ENCODE measurements at places on chromosomes 12 and 14.

DNA sequence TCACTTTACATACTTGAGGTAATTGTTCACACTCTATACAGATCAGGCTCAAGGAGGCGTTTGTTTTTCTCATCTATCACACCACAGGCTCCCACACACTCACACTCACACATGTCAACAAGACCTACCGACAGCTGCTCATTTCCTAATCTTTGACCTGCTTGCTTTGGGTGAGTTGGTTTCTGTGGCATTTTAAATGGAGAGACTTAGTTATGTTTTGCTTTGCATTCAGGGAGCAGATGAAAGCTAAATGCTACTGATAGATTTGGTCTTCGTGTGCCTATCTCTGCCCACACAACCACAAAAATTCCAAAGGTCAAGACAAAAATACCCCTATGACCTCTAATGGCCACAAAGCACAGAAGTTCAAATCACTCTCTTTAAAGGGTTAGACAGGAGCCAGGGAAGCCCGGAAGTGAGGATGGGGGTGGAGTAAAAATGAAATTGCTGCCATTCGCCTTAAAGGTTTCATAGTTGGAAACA is 203.5 kb upstream of the G2E3 start:
- no peak for DNase-seq

GRCh38 chr14:72844524-72844923 is 49.4 kb downstream of the DPF3 start:
- no peak for DNase-seq

DNA sequence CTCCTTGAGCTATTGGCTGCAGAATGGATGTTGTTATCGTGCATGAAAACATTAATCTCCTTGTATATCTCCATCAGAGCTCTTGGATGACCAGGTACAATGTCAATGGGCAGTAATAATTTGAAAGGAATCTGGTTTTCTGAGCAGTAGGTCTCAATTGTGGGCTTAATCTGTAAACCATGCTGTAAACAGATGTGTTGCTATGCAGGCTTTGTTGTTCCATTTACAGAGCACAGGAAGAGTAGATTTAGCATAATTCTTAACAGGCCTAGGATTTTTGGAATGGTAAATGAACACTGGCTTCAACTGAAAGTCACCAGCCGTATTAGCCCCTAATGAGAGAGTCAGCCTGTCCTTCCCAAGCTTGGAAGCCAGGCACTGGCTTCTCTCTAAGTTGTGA is 50.4 kb downstream of the ATG14 start:
- no peak for DNase-seq

GRCh38 chr14:87457720-87458119 is 535.3 kb downstream of the GALC start:
- DNase-seq: peak; percentile 11

- DNase-seq: no peak
Measured at GRCh38 chr14:99522934-99523703, 41.9 kb downstream of the CCNK start.

GRCh38 chr14:102733326-102733725 is 43.9 kb upstream of the TRAF3 start:
- DNase-seq: no peak

DNA sequence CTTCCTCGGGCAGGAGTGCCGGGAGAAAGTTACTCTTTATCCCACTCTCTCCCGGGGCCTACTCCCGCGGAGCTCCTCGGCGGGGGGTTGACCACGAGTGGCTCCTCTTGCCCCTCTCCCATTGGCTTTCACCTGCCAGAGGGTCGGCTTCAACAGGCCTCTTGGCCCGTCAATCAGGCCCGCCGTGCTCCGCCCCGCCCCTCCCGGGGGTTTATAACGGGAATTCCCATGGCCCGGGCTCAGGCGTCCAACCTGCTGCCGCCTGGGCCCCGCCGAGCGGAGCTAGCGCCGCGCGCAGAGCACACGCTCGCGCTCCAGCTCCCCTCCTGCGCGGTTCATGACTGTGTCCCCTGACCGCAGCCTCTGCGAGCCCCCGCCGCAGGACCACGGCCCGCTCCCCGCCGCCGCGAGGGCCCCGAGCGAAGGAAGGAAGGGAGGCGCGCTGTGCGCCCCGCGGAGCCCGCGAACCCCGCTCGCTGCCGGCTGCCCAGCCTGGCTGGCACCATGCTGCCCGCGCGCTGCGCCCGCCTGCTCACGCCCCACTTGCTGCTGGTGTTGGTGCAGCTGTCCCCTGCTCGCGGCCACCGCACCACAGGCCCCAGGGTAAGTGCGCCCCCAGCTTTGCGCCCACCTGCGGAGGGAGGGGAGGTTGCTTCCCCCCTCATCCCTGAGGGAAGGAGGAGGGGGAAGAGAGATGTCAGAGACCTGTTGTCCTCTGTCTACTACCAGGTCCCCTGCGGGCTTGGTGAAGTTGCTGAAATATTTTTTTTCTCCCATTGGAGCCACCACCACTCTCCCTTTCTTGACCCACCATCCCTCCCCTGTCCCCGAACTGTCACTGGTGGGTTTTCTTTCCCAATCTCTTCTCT is at the start of gene SMOC1:
TSS of gene SMOC1 (plus strand) at position 242 of the 869 bp plus-strand sequence. CDS start at position 505, 263 bp downstream.
- DNase-seq: no peak

DNA sequence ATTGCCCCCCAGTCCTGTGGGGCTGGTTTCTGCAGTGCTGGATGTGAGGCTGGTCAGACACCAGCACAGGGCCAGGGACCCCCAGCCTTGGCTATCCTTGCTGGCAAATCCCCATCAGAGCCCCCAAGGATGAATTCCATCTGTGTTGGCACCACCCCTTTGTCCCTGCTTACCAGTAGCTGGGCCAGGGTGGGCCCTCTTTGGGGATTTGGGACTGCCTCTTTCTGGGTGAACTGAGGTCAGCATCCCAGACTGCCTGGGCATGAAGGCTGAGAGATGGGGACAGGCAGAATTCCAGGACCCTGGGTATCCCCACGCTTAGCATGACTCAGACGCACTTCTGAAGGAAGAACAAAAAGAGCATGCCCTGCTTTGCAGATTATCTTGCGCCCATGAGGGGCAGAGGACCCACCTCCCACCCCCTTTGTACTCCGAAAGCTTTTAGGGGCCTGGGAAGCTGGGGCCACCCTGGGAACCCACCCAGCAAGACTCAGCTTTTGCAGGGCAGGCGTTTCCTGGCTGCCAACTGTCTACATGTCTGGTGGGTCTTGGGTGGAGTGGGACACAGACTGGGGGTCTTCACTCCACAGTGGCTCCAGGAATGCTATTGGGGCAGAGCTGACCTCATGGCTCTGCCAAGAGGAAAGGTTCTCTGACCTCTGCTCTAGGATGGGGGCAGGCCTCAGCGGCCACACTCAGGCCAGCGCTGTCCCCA is 26.8 kb downstream of the RFLNA start:
- no peak for DNase-seq

GRCh38 chr12:101862245-101862644 is 15.1 kb upstream of the DRAM1 start:
- DNase-seq: no peak

DNA sequence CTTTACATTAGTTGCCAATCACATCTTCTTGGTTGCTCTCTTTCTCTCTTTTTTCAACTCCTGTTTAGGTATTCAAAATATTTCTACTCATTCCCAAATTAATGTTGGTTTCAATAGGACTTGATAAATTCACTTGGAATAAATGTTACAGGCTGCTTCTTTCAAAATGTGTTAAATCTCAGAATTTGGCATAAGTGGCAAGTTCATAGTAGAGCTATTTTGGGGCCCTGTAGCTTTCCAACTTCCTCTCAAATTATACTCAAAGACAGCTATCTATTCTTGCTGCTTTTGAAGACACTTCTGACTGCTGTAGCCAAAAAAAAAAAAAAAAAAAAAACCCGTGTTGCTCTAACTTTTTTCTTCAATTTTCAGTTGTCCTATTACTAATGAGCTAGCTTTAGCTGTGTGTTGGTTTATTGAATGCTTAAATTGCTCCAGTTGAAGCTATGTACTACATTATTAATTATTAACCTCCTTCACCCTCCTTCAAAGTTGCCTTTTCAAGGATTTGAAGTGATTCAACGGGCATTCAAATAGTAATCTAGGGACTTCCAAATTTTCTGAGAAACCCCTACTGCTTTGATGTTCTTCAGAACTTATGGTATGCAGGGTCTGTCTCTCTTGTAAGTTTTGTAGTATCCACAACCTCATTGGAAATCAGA is 554.6 kb upstream of the FLRT2 start:
- no peak for DNase-seq

GRCh38 chr14:92747701-92748258 is 647 bp downstream of the LGMN start:
- DNase-seq: no peak

- DNase-seq: no peak
Measured at GRCh38 chr14:103070971-103071542, 13.0 kb upstream of the LBHD2 start.

GRCh38 chr14:99006276-99006675 is 265.7 kb downstream of the BCL11B start:
- DNase-seq: no peak

- DNase-seq: no peak
Measured at GRCh38 chr14:69924201-69924600, 45.0 kb downstream of the SMOC1 start.

- peak; percentile 24 for DNase-seq
Measured at GRCh38 chr12:53208877-53209463, 1.9 kb upstream of the ITGB7 start.

- DNase-seq: no peak
Measured at GRCh38 chr12:93594766-93595311, 22.4 kb downstream of the SOCS2 start.

DNA sequence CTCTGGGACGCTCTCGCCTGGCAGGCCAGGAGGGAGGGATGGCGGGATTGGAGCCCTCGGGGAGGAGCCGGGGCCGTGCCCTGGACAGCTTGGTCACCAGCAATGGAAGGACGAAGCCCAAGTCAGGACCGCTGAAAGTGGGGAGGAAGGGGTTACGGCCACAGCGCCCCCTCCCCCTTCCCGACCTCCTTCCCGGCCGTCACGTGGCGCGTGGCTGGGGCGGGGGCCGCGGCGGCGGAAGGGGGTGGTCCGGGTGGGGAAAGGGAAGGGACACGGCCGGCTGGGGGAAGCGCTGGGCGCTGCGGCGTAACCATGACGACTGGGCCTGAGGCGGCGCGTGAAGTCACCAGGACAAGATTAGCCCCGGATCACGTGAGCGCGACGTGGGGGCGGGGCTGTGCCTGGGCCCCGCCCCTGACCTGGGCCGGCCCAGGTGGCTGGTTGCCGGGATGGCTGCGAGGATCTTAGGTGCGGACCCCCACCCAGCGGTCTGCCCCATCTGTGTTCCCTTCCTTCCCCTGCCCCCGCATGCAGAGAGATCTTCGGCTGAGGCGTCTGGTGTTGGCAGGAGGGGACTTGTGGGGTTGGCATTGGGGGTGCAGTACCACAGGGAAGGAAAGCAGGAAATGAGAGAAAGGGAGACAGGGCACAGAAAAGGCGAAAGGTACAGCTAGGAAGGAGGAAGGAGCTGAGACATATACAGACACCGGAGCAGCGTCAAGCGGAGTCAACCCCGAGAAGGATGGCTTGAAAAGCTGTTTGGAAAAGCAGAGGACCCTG is 6.2 kb downstream of the MAP3K12 start:
- no peak for DNase-seq

- DNase-seq: no peak
Measured at GRCh38 chr12:132326646-132327045, 2.7 kb downstream of the GALNT9 start.

DNA sequence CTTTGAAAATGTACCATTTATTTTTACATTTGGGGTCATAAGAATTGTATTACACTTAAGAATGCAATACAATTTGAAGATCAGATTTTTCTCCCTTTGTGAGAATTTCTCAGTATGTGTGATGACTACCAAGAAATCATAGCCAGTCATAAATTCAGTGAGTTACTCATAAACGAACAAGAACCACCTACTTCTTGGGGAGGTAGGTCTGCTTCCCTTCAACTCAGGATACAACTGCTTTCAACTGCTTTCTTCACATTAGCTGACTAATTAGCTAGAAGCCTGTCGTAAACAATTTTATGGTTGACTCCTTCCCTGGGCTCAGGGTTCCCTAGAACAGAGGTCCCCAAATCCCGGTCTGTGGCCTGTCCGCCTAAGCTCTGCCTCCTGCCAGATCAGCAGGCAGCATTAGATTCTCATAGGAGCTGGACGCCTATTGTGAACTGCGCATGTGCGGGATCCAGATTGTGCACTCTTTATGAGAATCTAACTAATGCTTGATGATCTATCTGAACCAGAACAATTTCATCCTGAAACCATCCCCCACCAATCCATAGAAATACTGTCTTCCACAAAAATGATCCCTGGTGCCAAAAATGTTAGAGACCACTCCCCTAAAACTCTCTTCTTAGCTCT is 3.7 kb downstream of the ANG start:
- no peak for DNase-seq

DNA sequence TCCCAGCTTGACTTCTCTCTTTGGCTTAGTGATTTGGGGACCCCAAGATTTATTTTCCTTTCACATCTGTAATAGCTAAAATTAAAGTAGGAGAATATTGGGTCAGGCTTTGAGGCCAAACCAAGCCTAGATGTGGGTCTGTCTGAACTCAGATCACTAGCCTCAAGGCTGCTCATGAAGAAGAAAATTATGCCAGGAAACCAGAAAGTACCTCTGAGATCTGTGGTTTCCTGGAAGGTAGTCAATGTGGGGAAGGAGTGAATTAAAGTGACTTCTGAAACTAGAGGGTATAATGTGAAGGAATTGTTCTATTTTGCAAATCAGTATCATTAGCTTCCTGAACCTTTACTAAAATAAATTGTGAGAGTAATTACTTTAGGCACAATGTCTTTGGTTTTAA is 13.4 kb upstream of the CLEC12A start:
- no peak for DNase-seq

DNA sequence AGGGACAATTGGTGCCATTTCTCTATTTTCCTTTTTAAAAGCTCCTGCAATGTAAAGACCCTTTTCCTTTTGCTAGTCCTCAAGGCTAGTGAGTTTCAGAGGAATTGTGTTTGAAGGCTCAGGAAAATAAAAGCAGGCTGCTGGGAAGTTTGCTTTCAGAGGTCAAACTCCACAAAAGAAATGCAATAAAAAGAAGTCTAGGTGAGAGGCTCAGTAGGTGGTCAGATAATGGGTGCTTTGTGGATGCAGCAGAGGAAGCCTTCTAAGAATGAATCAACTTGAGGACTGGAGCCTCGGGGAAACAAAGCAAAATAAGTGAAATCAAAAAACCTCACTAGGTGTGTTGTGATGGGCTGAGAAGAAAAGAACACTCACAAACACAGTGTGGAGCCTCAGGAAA is 10.3 kb downstream of the CCDC175 start:
- no peak for DNase-seq

- DNase-seq: no peak
Measured at GRCh38 chr12:52659395-52659794, 7.4 kb upstream of the KRT2 start.

- DNase-seq: no peak
Measured at GRCh38 chr14:80772504-80772903, 169.0 kb downstream of the CEP128 start.

GRCh38 chr12:44875954-44876543 is at the start of gene NELL2:
Gene NELL2 (minus strand): TSS chr12:44876315. CDS start chr12:44875869, 446 bp downstream.
- no peak for DNase-seq

DNA sequence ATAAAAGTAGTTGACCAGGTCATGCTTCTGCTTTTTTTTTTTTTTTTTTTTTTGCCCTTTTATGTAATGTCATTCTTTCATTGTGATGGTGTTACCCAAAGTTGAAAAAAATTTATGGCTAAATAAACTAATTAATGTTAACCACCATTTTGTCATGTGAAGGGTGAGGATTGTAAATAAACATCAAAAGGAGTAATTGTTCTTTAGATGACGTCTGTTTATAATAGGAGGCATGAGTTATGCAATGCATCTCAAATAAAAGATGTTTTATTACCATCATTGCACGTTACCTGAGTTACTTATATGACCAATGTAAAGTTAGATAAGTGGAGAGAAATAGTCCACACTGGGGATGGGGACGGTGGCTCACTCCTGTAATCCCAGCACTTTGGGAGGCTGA is 349.9 kb upstream of the PDE3A start:
- no peak for DNase-seq

GRCh38 chr12:71069311-71069710 is 88.5 kb downstream of the TSPAN8 start:
- DNase-seq: no peak

Data from KG1 (cell line).